Bronchial smooth muscle cell (primary cell): ENCODE measurements at places on chromosomes 6 and 20. TPM values are rescaled to one million over a fixed set of nuclear protein-coding genes. Genes with fewer than 3 reads are reported as not detected.

The BANF2 gene
- total RNA-seq, result not detected in 2 replicates

The PI16 gene
- 2.3 and 4.7 TPM in 2 replicates for total RNA-seq

The HTR1E gene
- not detected in 2 replicates for total RNA-seq

The WFDC12 gene
- not detected in 2 replicates for total RNA-seq

The PRDM1 gene
- 0.95 and 1.2 TPM in 2 replicates for total RNA-seq

The PSORS1C2 gene
- total RNA-seq, result not detected in 2 replicates

The SGK2 gene
- total RNA-seq, result 0.43 TPM in 1 of 2 replicates, not detected in the other

The PFDN4 gene
- total RNA-seq, result 75.9 and 112 TPM in 2 replicates

The KIF25 gene
- not detected in 2 replicates for total RNA-seq
